ENCODE measurements at places on chromosomes 13 and 19.

DNA sequence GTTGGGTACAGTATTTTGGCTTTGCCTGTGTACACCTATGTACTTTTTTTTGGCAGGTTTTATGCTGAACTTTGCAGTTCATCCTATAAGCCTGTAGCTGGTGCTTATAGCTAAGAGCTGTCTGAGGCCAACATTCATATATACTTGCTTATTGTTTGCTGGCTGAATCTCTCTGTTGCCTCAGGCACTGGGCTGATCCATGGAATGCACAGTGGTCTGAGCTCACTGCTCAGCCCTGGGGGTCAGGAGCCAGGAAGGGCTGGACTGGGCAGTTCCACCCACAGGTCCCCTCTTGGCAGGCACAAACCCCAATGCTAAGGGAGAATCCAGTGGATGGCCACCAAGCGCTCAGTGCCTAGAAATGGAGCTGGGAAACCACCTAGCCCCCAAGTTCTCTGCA, 308.7 kb downstream of the MYO16 start:
- DNase-seq = no peak

GRCh38 chr19:41116261-41116660, 2.0 kb downstream of the CYP2F1 start:
- no peak for DNase-seq

DNA sequence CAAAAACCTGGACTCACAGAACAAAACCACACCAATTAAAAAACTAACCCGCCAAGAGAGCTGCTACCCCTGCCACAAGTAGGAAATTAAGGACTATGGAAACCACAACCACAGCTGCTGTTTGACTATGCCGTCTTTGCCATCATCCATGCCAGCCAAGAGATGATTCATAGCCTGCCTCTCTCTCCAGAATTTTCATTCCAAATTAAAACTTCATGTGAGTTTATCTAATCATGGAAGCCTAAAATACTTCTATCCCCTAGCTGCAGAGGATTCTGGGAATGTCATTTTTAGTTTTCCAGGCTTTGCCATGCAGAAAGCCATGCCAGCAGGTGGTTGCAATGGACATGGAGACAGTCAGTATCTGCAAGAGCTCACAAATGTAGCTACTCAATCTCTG, 27.6 kb upstream of the GTF2F2 start:
- DNase-seq = no peak

DNA sequence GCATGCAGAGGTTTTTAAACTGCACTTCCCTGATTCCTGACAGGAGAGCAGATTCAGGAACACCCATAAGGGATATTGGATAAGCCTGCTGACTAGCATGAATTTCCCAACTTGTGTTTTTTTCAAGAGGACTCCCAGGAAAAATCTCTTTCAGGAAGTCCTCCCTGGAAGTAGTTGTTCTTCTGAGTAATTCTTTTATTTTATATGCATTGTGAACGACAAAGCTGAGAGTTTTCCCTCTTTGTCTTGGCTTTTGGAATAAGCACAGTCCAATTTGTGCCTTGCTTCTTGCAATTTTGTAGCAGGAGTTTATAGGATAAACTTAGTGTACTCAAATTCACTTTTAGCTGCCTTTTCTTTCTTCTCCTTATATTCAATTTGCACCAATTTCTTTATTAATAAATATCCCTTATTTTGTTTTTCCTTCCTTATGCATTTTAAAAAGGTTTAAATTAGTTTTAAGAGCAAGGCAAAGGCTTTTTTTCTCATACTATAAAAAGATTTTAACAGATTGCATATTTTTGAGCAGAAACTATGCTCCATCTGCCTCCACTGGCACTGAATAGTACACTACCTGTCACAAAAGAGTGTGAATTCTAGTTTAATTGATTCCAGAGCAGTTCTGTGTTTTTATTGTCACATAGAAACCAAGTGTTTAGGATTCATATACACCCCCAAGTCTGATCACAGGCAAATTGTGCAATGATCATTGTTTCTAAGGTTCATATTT, 543.3 kb upstream of the SPRY2 start:
- no peak for DNase-seq

DNA sequence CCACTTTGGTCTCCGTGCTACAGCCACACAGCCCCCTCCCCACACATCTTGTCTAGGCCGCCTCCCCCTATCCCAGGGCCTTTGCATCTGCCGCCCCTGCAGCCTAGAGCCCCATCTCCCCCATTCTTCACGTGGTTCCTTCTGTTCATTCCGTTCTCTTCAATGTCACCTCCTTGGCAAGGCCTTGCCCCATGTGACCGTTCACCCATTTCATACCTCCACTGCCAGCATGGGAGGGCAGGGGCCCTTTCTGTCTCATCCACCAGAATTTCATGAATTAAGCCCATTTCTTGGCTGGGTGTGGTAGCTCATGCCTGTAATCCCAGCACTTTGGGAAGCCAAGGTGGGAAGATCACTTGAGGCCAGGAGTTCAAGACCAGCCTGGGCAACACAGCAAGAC, 15.7 kb upstream of the HNRNPM start:
- no peak for DNase-seq

DNA sequence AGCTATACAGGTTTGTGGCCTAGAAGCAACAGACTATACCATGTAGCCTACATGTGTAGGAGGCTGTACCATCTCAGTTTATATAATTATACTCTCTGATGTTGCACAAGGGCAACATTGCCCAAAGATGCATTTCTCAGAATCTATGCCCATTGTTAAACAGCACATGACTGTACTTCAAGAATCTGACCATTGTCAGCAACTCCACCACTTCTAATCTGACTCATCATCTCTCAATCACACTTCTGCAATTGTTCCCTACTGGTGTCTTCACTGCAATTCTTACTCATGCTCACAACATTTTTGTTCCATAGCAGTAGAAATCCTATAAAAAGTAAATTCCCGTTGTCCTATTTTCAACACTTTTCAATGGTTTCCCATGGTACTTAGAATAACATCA, 63.9 kb upstream of the ATXN8OS start:
- DNase-seq = no peak

DNA sequence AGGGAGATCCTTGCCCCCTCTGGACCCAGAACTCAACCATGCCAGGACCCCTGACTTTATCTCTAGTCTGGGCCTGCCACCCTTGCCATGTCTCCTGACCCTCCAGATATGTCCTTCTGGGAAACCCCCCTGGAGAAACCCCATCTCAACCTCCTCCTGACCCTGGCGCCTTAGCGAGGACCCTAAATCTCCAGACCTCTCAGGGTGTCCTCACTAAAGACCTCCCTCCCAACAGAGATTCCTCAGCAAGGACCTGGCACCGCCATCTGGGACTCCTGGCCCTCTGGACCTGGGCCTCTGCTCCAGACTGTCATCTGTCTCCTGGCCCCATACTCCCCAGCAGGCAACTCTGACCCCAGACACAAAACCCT, 1.3 kb downstream of the KCNK6 start:
- no peak for DNase-seq

- DNase-seq = no peak
These were observed 194.7 kb downstream of the URI1 start for GRCh38 chr19:30136611-30137195.

DNA sequence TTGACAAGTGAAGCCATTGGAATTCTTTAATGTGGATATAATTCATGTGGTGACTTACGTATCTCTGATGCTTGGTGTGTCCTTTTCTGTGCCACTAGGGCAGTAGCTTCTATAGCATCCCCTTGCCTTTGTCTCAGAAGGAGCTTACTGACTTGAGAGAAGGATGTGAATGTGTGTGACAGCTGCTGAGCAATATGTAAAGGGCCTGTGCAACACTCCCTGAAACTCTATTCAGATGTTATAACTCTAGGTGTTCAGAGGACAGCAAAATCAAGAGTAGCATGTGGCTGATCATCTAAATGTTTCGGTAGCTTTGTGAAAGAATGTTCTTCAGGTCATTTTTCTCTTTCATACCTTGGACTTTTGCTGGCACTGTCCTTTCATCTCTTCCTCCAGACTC, 189.5 kb downstream of the LMO7 start:
- no peak for DNase-seq

DNA sequence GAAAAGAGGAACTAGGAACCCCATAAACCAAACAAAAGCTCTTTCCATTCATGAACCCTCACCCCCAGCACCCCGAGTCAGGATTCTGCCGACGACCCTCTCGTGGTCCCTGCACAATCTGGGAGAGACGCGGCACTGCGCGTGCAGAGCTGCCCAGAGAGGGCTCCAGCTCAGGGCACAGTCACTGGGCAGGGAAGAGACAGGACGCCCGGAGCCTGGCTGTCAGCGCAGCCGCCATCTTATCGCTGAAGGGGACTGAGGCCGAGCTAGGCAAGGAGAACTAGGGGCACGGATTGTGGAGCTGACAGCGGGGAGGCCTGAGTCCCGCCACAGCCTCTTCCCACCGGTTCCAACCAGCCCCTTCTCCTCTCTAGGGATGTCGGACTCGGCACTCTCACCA, 349 bp downstream of the ZNF98 start:
- DNase-seq = no peak

DNA sequence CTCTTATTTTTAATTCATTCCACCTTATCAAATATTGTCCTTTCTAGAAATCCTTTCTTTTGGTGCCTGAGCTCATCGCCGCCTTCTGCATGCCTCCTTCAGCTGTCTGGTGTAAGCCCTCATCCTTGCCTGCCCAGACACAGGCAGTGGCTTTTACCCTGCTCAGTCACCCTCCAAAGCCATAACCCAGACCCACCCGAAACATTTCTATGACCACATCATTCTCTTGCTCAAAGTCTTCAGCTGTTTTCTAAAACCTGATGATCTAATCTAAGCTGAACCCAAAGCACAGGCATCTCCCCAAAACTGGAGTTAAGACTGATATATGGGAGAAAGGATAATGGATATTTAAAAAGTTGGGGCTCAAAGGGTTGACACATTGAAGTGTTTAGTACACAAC, 753.7 kb upstream of the SGCG start:
- DNase-seq = no peak

GRCh38 chr13:90032841-90033493, 1314.5 kb upstream of the MIR17HG start:
- no peak for DNase-seq

GRCh38 chr13:50140153-50140552, 124.9 kb downstream of the KCNRG start:
- no peak for DNase-seq

- DNase-seq = no peak
These were observed 28.6 kb downstream of the ALOX5AP start for GRCh38 chr13:30763786-30764413.

GRCh38 chr13:44972956-44973581, 16.2 kb downstream of the NUFIP1 start:
- no peak for DNase-seq

DNA sequence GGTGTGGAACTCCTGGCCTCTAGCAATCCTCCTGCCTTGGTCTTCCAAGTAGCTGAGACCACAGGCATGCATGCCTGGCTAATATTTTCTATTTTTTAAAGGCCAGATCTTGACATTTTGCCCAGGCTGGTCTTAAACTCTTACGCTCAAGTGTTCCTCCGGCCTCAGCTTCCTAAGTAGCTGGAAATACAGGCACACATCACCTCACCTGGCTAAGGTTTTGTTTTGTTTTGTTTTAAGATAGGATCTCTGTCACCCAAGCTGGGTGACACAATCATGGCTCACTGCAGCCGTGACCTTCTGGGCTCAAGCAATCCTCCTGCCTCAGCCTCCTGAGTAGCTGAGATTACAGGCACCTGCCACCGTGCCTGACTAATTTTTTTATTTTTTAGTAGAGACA, 5.5 kb upstream of the RLN3 start:
- DNase-seq = no peak

GRCh38 chr19:52741951-52742485, 7.2 kb upstream of the ZNF611 start:
- no peak for DNase-seq

DNA sequence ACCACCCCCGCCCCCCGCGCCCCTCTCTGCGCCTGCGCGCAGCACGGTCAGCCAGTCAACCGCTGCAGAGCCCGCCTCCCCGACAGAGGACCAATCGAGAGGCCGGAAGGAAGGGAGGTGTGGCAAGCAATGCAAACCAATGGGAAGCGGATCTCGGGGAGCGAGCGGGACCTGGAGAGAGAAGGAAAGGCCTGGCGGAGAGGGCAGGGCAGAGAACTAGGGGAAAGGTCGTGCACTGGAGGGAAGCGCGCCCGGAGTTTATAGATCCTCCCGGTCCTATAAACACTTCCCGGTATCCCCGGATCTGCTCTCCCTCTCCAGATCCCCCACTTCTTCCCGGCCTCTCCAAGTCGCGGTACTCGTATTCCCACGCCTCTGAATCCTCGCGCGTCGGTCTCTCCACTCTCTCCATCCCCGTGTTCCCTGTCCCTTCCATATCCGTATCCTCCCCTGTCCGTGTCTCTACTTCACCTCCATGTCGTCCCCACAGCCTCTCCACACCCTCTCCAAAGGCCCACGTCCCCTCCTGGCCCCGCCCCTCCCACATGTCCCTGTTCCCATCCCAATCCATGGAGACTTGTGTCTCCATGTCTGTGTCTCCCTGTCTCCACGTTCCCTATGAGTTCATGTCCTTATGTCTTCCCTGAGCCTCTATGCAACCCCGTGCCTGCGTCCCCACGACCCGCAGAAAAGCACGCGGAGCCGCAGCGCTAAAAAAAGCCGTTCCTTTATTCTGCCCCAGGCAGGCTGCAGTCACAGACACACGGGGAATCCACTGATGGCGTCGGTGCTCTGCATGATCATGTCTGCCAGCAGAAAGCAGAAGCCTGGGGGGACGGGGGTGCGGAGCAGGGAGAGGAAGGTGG, 434 bp upstream of the ETFB start:
- peak; percentile 98 for DNase-seq

- no peak for DNase-seq
These were observed 9.2 kb upstream of the UBAC2 start for GRCh38 chr13:99191336-99191899.

- DNase-seq = no peak
These were observed 15.0 kb downstream of the PLIN3 start for GRCh38 chr19:4852484-4852883.

GRCh38 chr13:97506511-97506910, 72.5 kb downstream of the RAP2A start:
- DNase-seq = no peak

- peak; percentile 88 for DNase-seq
These were observed 27.3 kb downstream of the LRFN3 start for GRCh38 chr19:35963514-35963913.

GRCh38 chr19:51101171-51101865, 6.9 kb downstream of the CTU1 start:
- no peak for DNase-seq

DNA sequence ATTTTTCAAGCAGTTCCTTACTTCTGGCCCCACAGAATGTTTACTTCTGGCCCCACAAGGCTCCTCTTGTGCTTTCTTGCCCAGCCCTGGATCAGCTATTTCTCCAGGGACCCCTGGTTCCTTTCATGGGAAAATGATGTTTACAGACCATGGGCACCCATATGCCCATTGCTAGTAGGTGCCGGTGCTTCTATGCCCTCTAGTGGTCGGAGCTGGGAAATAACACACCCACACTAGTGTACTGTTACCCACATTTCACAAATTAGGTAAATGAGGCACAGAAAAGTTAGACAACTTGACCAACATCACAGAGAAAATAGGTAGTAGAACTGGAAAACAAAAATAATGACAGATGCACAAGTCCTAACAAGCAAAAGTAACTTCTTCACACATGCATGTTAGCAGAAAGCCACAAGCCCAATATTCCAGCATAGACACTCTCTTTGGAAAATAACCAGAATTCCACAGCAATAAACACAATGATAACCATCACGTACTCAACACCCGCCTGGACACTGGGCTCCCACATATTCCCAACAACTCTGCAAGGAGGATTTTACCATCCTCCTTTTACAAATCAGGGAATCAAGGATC, 1.3 kb upstream of the CEACAM6 start:
- no peak for DNase-seq
